Astrocyte (in vitro differentiated cells and primary cell): ENCODE measurements at places on chromosomes 3 and 15.
A peak's percentile ranks its signal among the peaks of the same experiment; 100 is the strongest.

DNA sequence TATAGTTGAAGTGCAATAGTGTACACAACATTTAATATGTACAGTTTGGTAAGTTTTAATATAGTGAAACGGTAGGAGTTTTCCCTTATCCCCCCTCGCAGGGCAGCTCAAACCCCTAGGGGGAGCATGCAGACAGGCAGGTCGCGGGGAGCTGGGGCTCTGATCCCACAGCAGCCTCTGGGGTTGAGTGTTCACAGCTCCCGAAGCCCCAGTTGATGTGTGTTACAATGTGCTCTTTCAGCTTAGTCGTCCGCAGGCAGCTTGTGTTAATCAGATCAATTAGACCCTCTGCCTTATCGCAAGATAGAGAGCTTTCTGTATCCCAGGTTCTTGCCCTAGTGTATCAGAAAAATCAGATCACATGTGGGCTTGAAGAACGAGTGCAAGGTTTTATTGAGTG, 143.1 kb upstream of the CHRNA7 start:
- H3K4me1 ChIP-seq: no peaks in the 10 kb centered on the region
- no peak overlapping the region for H3K27ac ChIP-seq

DNA sequence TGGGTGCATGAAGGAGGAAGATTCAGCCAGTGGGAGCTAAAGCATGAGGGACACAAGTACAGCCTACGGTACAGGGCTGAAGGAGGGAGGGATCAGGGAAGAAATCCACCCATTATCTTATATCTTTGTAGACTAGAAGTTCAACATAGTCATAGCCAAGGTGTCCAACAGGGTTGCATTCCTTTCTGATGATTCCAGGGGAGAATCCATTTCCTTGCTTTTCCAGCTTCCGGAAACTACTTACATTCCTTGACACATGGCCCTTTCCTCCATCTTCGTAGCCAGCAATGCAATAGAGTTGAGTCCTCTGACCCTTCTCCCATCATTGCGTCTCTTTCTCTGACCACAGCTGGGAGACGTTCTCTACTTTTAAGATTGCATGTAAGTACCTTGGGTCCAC, 471.0 kb upstream of the SEMA6D start:
- no peaks in the 10 kb centered on the region for H3K4me1 ChIP-seq
- H3K27ac ChIP-seq: no peak overlapping the region

DNA sequence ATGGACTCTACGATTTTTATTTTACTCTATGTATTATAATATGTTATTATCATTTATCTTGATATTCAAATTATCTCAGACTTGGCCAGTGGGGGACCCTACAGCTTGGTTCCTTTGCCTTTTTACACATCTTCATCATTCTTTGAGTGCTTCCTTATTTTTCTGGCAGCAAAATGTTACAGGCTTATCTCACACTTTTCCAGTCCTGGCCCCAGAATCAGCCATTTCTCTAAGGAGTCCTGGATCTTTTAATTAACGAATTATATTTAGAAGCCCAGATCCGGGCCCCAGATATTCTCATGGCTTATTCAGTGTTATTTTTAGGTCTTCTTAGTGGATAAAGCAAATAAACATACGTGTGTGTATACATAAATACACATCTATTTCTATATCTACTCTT, 32.8 kb upstream of the MELTF start:
- H3K36me3 ChIP-seq: peaks cover 62% of the 10 kb centered on the region
- no peak overlapping the region for H3K4me3 ChIP-seq
- no peaks in the 10 kb centered on the region for H3K27me3 ChIP-seq

DNA sequence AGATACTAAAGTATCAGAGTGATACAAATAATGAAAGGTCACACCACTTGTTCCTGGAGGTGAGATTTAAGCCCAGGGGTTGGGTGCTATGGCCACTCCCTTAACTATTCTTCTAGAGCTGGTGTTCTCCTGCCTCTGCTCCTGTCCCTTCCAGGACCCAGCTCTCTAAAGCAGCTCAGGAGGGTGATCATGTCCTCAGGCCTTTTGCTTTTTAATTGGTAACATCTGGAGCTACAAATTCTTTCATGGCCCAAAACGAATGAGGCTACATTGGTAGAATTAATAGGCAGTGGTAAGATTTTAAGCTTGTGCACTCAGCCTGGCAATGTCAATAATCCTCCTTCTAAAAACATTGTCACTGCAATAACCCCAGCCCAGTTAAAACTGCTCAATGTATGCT, 38.2 kb upstream of the CNOT10 start:
- no peaks in the 10 kb centered on the region for H3K36me3 ChIP-seq
- peaks cover 4% of the 10 kb centered on the region for H3K27me3 ChIP-seq
- no peak overlapping the region for H3K4me3 ChIP-seq
- H3K27ac ChIP-seq: no peak overlapping the region
- H3K4me1 ChIP-seq: no peaks in the 10 kb centered on the region

DNA sequence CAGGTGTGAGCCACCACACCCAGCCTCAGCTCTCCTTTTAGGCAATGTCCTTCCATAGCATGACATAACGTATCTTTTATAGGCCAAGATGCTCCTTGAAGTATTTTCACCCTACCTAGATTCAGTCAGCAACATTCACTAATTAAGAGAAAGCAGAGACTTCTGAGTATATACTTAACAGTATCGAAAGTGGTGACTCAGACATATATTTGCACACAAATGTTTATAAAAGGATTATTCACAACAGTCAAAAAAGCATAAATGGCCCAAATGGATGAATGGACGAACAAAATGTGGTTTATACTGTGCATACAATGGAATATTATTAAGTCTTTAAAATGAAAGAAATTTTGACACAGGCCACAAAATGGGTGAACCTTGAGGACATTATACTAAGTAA, 108.6 kb downstream of the ZNF385D start:
- peaks cover 13% of the 10 kb centered on the region for H3K4me1 ChIP-seq
- H3K4me3 ChIP-seq: no peak overlapping the region
- no peaks in the 10 kb centered on the region for H3K36me3 ChIP-seq
- no peak overlapping the region for H3K27ac ChIP-seq

DNA sequence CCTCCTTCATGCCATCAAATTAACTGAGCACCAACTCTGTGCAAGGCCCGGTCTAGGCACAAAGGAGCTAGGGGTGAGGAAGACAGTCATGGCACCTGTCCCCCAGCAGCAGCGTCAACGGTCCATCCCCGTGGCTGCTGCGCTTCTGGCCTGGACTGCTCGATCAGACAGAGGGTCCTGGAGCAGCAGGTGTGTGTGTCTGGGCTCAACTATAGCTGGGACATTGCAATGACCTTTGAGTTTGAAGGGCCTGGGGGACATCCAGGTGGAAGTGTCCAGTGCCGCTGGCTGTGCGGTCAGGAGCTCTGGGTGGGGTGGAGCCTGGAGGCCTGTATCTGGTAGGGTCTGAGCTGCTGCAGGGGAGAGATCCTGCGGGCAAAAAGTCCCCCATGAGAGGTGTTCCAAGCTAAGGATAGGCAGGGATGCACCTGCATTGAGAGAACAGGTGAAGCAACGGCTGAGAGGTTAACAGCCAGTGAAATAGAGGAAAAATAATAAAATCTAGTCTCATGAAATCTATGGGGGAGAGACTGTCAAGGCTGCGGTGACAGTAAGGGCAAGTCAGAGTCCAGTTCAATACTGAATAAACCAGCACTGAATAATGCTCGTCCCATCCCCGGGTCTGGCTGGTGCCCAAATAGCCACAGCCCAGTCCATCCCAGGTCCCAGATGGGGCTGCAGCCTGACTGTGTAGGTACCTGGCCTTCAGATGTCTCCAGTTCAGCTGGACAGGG, 25.4 kb upstream of the SLC41A3 start:
- H3K27me3 ChIP-seq: no peaks in the 10 kb centered on the region
- H3K4me1 ChIP-seq: no peaks in the 10 kb centered on the region
- no peaks in the 10 kb centered on the region for H3K36me3 ChIP-seq
- no peak overlapping the region for H3K27ac ChIP-seq
- no peak for DNase-seq
- H3K4me3 ChIP-seq: no peak overlapping the region

GRCh38 chr15:100570275-100570674, 31.7 kb downstream of the LINS1 start:
- no peaks in the 10 kb centered on the region for H3K4me1 ChIP-seq
- no peak overlapping the region for H3K4me3 ChIP-seq
- no peak for DNase-seq
- no peaks in the 10 kb centered on the region for H3K27me3 ChIP-seq
- peaks cover 5% of the 10 kb centered on the region for H3K36me3 ChIP-seq
- no peak overlapping the region for H3K27ac ChIP-seq

DNA sequence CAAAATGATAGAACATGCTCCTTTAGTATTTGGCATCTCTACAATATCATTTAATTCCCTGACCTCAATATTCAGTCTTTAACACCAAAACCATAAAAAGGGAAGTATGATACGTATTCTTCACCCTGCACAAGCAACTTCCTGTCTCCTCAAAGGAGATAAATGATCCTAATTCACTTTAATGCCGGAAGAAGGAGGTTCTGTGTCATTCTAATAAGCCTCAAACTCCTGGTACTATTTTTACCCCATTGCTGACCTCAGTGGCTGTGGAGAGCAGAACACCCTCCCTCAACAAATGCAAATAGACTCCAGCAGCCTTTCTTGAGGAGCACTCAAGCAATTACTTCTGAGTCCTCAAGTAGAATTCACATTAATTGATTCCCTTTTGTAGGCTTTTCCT, 173.3 kb downstream of the TMEM108 start:
- H3K27ac ChIP-seq: no peak overlapping the region
- no peaks in the 10 kb centered on the region for H3K27me3 ChIP-seq
- no peak overlapping the region for H3K4me3 ChIP-seq
- H3K36me3 ChIP-seq: no peaks in the 10 kb centered on the region
- peak; percentile 24 for DNase-seq
- H3K4me1 ChIP-seq: peaks cover 7% of the 10 kb centered on the region

DNA sequence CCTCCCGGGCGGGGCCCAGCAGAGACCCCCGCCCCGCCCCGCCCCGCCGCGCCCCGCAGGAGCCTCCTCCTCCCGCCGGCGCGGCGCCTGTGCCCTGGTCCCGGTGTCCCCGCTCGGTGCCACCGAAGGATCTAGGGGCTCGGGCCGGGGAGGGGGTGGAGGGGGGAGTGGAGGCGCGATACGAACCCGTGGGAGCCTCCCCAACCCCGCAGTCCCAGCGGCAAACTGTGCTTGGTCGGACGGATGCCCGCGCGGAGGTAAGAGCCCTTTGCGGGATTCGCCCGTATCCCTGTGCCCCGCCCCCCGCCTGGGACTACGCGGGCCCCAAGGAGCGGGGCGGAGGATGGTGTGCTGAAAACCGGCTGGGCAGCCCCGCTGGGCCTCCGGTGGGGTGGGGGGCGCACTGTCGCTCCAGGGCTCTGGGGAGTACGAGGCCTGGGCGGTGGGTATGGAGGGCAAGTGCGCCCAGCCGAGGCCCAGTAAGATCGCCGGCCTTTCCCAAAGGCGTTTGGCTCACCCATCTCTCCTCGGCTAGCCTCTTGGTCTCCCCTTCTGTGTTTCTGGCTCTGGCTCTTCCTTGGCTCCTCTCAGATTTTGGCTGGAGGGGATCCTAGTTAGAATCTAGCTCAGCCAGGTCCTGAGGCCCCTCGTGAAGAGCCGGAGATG, 65.6 kb upstream of the POLG start:
- peaks cover 5% of the 10 kb centered on the region for H3K4me1 ChIP-seq
- H3K27ac ChIP-seq: no peak overlapping the region
- peaks cover 88% of the 10 kb centered on the region for H3K27me3 ChIP-seq
- DNase-seq: no peak
- H3K4me3 ChIP-seq: no peak overlapping the region
- H3K36me3 ChIP-seq: no peaks in the 10 kb centered on the region

DNA sequence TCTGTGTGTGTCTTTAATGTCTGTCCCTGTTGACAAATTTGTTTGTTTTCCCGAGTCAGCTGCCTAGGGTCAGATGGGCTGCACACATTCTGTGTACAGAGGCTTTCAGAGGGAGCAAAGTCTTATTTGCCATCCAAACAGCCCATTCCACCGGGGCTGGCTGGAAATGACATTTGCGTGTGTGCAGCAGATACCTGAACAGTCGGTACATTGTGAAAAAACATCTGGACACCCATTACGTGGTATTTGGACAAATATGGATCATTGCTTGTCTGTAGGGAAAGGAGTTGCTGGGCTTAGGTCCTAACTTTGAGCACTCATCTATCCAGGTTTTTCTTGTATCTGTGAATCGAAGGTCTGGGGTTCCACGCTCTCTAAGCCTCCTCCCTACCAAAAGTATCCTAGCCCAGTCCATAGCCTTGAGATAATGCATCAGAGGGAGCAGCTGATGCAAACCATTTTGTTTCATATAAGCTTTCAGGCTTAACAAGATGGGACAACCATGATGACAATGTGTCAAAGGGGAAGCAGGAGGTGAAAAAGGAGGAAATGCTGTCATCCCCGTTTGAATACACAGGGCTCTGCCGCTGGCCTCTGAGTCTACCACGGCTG, 22.2 kb upstream of the CMTM8 start:
- H3K27me3 ChIP-seq: no peaks in the 10 kb centered on the region
- no peak overlapping the region for H3K4me3 ChIP-seq
- H3K27ac ChIP-seq: no peak overlapping the region
- no peaks in the 10 kb centered on the region for H3K36me3 ChIP-seq
